Activated gamma-delta T cell treated with anti-CD3 and anti-CD28 coated beads, Interleukin-2, amount 50 U/mL, for 16 hours (primary cell): ENCODE measurements at places on chromosomes 1 and 21.

GRCh38 chr1:226551299-226551698 is 2.7 kb downstream of the STUM start:
- no peak for DNase-seq

GRCh38 chr1:118116401-118116800 is 68.6 kb downstream of the SPAG17 start:
- no peak for DNase-seq

DNA sequence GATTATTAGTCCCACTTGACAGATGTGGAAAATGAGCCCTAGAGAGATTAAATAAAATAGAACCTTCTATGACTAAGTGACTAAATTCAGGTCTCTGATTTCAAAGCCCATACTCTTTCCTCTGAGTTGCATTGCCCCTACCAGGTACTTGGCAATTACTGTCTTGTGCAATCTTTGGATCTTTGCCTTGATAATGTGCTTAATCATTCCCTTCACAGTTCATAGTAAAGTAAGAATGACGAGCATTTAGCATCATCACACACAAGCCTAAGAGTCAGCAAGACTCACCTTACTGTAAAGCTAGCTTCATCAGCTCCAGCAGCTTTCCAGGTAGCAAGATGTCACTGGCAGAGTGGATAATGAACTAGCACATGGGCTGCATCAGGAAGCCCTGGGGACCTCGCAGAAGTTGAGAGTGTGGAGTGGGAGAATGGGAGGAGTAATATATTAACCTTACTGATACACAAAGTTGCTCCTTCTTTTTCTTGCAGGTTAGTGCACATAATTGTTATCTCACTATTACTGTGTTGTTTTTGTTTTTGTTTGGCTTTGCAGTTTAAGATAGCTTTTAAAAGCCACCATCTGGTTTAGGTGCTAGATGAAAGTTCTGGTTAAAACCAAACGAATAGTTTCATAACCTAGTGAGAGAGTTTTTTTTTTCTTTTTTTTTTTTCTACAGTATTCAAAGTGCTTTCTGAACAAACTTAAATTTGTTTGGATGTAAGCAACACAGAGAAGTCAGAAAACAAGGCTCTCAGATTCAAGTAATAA is 71.8 kb downstream of the PBX1 start:
- DNase-seq, result no peak

DNA sequence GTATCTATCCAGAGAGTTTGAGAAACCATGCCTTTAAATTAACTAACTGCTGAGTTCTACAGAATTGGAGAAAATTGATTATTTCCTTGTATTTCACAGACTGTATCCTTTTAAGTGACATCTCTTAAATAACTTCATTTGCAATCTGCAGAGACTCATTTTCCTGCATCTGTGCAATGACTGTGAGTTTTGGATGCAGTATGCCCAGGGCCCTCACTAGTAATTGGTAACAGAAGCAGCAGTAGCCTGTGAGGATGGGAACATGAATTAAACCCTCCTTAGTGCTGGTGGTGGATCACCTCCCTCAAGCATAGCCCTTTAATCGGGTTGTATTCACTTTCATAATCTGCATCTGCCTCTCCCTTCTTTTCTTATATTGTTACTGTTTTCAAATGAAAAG is 21.7 kb upstream of the SH3D21 start:
- DNase-seq, result no peak

GRCh38 chr1:207810173-207810572 is 58.3 kb downstream of the CD46 start:
- DNase-seq, result no peak

DNA sequence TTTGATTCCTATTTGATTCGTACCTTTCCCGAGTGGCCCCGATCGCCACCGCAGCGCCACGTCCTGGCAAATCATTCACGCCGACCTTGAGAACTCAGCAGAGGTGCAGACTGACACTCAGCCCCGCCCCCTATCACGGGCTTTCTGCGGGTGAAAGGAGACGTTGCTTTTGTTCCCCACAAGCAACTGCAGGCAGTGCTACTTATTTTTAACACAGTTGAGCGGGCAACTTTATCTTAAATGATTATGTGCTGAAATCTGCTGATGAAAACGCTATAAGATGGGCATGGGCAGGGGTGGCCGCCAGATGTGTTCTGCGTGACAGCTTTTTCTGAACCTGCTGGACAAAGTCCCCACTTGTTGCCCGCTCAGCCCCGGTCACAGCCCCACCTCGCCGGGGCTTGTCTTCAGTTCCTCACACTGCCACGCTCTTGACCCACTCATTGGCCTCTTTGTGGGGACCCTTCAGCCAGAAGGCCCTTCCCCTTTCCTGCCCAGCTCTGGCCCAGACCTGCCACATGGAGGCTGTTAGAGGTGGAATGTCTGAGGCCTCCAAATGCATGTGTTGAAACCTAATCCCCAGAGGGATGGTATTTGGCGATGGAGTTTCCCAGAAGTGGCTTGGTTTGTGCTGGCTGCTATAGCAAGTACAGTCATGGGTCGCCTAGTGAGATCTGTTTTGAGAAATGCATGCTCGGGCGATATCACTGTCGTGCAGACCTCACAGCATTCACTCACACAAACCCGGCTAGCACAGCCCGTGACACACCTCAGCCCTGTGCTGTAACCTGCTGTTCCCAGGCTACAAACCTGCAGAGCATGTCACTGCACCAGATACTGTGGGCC is 15.7 kb upstream of the PDXK start:
- DNase-seq, result no peak

GRCh38 chr1:108154314-108154713 is 45.8 kb downstream of the SLC25A24 start:
- DNase-seq, result no peak

GRCh38 chr1:179151908-179152682 is 70.2 kb downstream of the TOR3A start:
- DNase-seq, result no peak

DNA sequence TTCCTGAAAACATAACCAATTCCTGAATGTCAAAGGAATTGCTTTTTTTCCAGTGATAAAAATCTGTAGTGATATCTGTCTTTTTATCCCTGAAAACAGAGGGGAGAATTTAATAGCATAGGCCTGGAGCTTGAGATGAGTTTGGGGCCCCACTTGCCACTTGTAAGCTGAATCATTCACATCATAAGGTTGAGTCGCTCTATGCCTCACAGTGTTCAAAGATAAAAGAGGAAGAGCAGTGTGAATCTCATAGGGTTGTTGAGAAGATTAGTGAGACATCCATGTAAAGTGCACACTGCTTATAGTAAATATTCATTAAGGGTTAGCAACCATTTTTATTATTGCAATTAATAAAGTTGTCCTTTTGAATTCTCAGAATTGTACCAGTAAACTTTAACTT is 271.3 kb downstream of the DNM3 start:
- DNase-seq, result no peak

DNA sequence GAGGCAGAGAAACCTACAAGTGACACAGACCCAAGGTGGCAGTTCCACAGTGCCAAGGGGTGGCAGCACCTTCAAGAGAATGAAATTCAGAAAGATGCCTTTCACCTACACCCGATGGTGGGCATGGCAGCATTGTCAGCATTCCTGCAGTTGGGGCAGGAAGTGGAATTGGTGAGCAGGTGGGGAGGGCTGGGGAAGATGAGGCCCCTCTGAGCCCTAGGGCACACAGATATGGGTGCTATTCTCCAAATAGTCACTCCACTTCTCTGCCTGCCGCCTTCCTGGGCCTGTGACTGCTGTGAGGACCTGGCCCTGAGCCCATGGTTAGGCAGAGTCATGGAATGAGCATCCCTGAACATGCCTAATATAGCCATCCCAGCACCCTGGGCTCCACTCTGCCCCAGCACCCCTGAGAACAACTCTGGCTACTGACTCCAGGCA is 8.3 kb downstream of the SHISA4 start:
- DNase-seq, result no peak

DNA sequence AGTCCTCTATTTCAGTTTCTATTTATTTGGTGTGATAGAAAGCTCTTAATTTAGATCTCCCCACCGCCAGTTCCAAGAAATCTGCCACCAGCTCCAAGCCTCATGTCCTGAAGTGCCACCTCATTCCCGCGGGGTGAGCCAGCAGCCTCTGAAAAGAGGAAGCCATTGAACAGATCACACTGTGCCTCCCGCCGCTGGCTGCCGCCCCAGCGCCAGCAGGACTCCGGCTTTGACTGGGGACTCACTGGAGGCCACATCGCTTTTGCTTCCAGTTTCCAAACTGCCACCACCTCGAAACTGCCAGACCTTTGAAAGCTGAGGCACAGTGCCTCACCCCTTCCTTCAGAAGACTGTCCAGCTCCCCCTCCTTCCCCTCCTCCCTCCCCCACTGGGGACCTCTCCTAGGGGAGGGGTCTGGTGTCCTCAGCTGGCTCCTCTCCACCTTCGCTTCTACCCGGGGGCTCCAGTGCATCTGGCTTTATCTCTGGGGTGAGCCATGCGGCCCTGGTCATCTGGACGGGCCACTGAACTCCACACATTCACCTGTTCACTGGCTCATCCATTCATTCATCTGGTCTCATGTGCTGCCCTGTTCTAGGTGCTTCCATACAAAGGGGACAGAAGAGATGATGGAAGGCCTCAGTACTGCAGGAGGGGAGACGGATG is 58.9 kb downstream of the VPS26C start:
- DNase-seq, result no peak

DNA sequence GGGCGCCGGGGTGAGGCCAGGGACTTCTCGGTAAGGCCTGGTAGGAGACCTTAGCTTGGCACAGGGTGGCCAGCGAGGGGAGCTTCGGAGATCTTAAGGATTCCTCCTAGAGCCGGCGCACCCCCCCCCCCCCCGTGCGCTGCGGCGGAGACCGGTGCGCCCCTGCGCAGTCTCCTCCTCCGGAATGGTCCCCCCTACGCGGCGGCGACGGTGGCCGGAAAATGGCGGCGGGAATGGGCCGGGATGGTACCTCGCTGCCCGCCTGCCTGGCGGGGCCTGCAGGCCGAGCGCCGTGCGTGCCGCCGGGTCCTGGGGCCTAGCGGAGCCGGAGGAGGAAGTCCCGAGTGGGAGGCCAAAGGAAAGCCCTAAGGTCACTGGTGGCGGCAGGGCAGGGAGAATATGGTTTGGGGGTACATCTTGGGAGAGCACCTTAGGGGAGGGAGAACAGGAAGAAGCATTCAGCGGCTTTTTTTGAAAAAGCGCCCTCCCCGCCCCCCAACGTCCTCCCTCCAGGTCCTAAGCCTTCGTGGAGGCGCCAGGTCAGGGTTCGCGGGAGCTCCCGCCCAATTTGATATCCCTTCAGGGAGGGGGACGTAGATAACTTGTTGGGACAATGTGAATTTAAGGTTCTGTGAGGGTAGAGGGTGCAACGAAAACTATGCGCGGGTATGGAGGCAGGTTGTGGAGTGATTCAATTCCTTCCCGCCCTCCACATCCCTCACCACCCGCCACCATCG is 429 bp downstream of the SRRM1 start:
- peak; percentile 28 for DNase-seq

DNA sequence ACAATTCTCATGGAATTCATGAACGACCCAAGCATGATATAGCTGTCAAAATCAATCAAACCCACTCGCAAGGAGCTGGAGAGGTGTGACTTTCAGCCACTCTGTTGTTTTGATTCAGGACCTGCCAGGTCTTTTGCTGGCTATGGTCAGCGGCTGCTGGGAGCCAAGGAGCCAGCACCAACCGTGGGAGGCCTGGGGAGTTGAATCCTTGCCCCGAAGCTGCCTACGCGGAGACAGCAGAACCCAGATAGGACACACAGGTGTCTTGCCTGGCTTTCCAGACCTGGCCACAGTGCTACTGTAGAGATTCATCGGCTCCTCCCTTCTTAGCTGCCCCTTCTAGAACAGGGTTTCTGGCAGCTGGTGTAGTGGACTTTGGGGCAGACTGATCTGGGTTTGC is 42.7 kb downstream of the ZSCAN20 start:
- no peak for DNase-seq

DNA sequence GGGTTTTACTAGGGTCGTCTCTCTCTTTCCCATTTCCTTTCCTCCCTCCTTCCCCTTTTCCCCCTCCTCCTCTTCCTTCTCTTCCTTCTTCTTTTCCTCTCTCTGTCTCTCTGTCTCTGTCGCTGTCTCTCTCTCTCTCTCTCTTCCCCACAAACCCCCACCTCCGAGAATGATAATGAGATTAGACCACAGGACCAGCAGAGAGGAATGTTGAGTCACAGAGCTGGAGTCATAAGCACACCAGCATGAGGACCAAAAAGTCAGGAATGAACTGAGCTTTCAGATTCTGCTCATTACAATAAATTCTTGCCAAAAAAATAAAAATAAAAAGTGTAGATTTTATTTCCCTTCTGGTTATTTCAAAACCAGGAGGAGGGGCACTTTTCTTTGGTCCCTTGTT is 377.4 kb downstream of the LTN1 start:
- no peak for DNase-seq

- peak; percentile 24 for DNase-seq
Measured at GRCh38 chr1:24416666-24417391, 1.2 kb downstream of the NIPAL3 start.

DNA sequence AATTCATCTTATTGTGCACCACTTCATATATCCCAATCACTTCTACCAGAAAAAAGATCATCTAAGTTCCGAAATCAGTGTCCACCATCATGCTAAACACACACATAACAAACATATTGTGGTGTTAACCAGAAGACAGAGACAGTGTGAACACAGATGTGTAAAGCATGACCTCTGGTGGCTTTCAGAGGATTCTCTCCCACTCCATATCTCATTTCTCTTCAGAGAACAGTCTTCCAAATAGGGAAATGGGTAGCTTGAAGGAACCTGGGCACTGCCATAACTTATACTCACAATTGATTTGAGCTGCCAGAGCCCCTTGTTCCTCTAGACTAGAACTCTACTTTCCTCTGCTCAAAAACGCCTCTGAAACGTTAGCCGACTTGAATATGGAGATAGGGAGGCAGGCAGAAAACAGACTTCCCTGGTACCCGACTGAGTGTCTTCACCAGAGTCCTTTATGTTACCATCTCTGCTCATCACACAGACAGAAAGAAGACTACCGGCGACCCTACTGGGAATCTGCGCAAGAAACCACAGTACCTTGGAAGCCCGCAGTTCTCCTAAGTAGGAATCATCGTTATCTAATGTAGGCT is 1.8 kb upstream of the ELAPOR1 start:
- DNase-seq, result no peak

DNA sequence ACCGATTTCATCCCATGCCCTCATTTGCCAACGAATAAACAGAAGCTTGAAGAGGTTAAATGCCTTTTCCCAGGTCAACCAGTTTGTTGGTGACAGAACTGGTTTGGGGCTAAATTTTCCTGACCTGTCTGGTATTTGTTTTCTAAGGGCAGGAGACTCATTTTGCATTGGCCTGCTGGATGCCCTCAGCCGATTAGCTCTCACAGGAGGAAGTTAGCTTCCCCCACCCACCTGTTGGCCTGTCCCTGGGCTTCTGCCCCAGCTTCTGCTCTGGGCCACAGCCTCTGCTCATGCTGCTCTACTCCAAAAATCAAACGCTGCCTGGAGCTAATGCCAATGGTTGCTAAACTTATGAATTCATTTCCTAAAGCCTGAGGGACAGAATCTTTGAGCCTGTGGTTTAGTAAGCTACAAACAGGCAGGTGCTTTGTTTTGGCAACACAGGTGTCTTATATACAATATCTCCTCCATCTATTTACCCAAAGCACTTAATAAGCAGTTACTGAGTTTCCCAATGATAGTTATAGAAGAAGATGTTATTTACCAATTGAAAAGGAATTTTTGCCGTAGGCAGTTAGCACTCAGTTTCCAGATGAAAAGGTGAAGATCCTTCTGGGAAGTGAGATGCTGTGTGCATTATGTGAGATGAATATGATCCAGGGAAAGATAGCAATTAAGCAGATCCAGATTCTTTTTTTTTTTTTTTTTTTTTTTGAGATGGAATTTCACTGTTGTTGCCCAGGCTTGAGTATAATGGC is 82.3 kb downstream of the TM2D1 start:
- DNase-seq, result no peak

- no peak for DNase-seq
Measured at GRCh38 chr1:229407206-229408026, 26.5 kb downstream of the ACTA1 start.
